Natural killer cell treated with Interleukin-12 subunit alpha and Interleukin-12 subunit beta and Interleukin-15 and Interleukin-18, amount 100 ng/mL, for 72 hours (primary cell): ENCODE measurements at places on chromosomes 6 and 20. TPM values are rescaled to one million over a fixed set of nuclear protein-coding genes. Genes with fewer than 3 reads are reported as not detected.

- DNase-seq, result no peak
Measured at GRCh38 chr20:44064501-44065400, 122.2 kb downstream of the JPH2 start.

- DNase-seq, result no peak
Measured at GRCh38 chr20:57048027-57048869, 218.2 kb downstream of the BMP7 start.

DNA sequence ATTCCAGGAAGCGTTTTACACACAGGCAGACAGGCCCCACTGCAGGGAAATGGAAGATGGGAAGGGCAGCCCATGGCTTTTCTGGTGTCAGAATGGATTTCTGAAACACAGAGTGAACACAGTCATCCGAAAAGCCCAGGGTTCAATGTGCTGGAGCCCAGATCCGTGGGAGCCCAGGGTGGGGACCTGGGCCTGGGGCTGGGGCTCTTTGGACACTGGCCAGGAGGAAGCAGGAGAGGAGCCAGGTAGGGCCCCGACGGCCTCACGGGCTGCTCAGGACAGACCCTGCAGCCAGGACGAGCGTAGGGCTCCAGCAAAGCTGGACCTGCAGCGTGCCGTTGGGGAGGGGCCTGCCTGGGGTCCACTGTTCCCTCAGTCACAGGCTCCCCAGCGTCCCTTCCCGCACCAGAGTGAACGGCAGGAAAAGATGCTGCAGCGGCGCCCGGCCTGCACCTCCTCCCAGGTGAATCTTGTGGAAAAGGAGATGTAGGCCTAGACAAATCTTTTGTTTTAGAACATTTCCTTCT lies 24.3 kb upstream of the LSM14B start:
- DNase-seq, result no peak

- no peak for DNase-seq
Measured at GRCh38 chr6:81376745-81377144, 375.7 kb downstream of the TENT5A start.

The SLC22A2 gene
- not detected for total RNA-seq

The NKAIN2 gene
- not detected for total RNA-seq
